CD4-positive, alpha-beta T cell treated with Interleukin-1 beta for 1 hour (primary cell): ENCODE measurements at places on chromosomes 3 and 15.

GRCh38 chr15:99526176-99526575, 39.6 kb upstream of the MEF2A start:
- no peak for DNase-seq

DNA sequence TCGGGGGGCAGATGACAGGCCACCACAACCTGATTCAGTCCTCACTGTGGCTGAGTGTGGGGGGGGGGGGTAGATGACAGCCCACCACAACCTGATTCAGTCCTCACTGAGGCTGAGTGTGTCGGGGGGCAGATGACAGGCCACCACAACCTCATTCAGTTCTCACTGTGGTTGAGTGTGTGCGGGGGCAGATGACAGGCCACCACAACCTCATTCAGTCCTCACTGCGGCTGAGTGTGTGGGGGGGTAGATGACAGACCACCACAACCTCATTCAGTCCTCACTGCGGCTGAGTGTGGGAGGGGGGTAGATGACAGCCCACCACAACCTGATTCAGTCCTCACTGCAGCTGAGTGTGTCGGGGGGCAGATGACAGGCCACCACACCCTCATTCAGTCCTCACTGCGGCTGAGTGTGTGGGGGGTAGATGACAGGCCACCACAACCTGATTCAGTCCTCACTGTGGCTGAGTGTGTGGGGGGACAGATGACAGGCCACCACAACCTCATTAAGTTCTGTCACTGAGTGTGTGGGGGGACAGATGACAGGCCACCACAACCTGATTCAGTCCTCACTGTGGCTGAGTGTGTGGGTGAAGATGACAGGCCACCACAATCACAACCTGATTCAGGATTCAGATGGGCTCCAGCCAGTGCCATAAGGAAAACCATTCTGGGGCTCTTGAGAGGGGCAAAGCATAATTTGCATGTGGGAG, 16.9 kb downstream of the ZNF717 start:
- no peak for DNase-seq

DNA sequence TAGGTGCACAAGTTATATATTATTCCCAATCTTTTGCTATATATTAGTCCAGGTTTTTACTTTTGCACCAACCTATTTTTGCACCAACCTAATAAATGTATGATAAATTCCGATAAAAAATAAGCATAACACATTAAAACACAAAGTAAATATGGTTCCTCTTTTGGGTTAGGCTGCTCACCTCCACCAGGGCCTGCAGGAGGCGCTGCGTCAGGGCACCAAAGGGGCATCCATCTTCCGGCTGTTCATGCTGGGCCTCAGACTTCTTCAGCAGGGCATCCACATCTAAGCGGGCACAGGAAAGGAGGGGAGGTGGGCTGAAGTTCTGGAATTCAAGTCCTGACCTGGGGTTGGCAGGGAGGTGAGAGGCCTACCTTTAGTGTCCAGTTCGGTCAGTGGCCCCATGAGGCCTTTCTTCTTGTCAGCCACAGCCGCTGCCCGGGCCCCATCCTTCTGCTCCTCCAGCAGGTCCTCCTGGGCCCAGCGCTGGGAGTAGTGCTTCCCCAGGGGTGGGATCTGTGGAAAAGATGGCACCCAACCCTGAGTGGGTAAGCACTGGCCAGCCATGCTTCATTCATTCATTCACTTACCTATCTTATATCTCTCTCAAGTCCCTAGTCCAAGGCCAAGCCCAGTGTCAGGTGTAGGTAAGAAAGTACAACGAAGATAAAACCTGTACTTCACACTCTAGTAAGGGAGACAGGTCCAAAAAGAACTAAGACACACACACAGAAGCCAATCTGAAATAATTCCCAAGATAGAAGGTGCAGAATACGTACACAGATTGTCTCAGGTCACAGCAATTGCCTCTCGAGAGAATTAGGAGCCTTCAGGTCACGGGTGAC, 5.2 kb downstream of the TADA3 start:
- DNase-seq, result no peak

GRCh38 chr3:188518835-188519452, 365.0 kb downstream of the LPP start:
- DNase-seq, result no peak

- DNase-seq, result no peak
Measured at GRCh38 chr3:125163739-125164601, 48.6 kb downstream of the SLC12A8 start.

GRCh38 chr15:76298986-76299385, 12.3 kb downstream of the ETFA start:
- DNase-seq, result no peak

DNA sequence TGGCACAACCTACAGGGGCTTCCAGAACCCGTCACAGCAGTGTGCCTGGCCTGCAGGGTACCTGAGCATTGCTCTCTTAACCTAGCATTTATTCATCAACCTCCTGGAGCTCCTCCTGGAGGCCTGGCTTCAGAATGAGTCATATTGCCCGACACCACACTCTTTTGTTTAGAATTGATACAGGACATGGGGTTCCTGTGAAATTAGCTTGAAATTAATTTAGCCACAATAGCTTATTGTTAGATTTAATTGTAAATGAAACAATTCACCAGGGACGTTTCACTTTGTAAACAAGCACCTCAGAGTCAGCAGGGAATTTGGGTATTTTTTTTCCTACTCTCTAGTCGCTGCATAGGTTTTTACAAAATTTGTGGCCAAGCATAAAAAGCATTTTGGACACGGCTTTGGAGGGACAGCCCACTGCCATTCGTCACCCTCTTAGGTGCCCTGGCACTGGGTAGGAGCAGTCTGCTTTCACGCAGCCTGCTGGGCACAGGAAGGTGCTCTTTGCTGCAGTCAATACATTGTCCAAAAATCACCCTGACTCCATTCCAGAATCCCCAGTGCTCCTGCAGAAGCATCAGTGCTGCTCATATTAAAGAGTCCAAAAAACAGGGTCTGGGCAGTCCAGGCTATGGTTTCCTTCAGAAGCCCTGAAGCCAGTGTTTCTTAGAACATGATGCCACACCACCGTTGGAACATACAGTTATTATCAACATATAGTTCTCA, 60.8 kb upstream of the MEF2A start:
- DNase-seq, result no peak

- DNase-seq, result no peak
Measured at GRCh38 chr3:30286007-30286669, 320.3 kb upstream of the TGFBR2 start.

GRCh38 chr15:51144021-51144532, 49.4 kb upstream of the TNFAIP8L3 start:
- no peak for DNase-seq

- DNase-seq, result no peak
Measured at GRCh38 chr3:187456250-187456649, 88.1 kb downstream of the RTP4 start.

DNA sequence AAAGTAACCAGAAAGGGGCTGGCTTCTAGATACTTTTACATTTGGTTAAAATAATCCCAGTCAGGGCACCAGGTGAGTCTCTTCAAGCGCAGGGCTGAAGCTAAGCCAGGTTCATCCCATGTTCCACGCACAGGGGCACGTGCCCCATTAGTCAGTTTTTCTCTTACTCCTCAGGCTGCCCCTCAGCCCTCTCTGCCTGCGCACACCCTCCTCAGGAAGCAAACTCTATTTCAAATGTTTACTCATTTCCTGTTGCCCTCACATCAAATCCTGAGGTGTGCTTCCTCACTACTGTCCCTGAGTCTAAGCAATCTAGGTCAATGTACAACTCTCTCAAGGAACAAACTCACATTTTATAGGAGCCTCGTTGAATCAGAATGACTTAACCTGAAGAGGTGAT, 48.5 kb downstream of the THBS1 start:
- peak; percentile 56 for DNase-seq

DNA sequence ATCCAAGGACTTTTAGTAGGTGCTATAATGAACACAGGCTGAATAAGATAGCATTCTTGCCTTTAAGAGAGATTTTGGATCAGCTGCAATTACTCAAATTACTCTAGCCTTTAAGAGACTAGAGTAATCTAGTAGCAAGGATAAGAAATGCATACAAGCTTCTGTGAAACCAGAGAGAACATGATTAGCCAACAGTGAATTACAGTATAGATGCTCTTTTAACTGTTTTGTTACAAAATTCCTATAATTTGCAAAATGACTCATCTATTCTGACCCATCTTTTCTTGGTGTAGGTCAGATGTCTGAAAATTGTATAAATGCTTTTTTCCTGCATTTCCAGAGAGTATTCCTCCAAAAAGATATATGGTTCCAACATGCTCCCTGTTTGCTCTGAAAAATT, 66.9 kb downstream of the CEP63 start:
- DNase-seq, result no peak

DNA sequence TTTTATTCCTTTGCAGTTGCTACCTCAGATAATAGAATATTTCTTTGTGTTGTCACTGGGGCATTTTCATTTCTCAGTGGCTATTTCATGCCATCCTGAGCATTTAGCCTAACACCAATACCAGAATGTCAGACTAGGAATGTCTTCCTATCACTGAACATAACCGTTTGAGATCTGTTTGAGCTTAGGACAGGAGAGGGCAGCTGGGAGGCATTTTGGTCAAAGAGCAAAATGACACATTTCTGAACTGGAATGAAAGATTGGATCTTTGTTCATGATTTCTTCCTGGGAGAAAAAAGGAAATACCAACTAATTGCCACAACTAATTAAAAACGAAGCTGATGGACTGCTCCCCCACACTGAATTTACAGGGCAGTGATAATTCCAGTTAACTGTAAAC, 921.3 kb upstream of the NR2F2 start:
- DNase-seq, result no peak

DNA sequence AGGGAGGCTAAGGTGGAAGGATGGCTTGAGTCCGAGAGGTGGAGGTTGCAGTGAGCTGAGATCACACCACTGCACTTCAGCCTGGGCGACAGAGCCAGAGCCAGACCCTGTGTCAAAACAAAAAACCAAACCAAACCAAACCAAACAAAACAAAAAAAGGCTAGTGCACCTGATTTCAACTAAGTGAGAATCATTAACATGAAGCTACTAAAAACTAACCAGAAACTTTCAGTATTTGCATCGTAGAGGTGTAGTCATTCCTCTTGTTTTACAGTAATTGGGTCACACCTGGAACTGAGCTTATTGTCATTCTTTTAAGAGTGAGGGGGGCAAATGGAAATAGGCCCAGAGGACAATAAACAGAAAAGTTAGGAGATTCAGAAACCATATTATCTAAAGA, 58.5 kb downstream of the ST6GAL1 start:
- DNase-seq, result no peak

GRCh38 chr15:58182460-58183163, 44.4 kb downstream of the AQP9 start:
- DNase-seq, result peak; percentile 7

DNA sequence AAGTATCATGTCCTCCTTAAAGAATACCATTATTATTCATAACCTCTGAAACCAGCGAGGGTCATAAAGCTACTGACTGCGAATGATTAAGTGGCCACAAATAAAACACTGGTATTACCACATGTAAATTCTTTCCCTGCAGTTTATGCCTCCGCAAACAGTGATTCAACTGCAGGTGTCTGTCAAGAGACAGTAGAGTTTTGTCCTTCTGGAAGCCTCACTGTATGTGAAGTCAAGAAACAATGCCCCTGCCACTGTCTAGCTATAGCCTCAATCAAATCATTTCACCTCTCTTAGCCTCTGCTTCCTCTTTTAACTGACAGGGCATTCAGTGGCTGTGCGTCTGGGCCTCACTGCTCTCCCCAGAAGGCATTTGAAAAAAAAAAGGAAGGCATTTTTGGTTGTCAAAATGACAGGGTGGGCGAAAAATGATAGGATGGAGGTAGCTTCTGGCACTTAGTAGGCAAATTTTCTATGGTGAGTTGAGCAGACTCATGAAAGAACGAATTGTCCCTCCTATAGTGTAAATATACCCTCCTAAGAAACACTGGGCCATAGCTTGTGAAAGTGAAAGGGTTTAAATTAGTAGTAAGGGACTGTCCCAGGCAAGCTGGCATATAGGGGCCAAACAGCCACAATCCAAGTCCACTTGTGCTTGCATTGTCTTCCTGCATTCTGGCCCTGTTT, 66.7 kb downstream of the FILIP1L start:
- peak; percentile 30 for DNase-seq

DNA sequence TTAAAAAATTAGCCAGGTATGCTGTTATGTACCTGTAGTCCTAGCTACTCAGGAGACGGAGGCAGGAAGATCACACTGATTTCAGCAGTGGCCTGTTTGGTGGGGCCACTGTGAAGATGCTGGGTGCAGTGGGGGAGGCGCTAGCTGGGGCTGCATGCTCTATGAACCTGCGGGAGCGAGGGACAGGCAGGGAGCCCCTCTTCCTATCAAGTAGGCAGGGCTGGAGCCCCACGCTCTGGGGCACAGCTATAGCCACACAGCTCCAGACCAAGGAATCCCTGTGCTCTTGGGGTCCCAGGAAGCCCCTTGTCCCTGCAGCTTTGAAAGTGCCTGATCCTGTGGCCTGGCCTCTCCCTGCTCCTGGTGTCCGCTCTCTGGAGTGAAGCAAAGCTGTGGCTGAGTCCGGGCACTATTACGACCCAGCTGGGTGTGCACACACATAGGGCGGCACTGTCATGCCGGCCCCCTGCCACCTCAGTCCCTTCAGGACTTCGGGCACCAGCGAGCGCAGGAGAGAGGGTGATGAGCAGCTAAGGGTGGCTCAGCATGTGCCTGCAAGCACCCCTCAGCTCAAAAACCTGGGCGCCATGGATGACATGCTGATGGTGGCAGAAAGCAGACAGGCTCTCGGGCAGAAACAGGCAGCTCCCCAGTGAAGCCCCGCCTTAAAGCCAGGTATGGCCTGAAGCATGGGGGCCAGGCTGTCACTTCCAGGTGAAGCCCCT, 262.6 kb downstream of the TBC1D5 start:
- DNase-seq, result no peak

GRCh38 chr15:53917109-53917508, 61.1 kb upstream of the UNC13C start:
- DNase-seq, result no peak

GRCh38 chr3:134598763-134599545, 51.9 kb downstream of the KY start:
- DNase-seq, result no peak

GRCh38 chr3:149150436-149150835, 21.0 kb downstream of the HPS3 start:
- DNase-seq, result no peak

GRCh38 chr3:180538493-180538892, 63.5 kb upstream of the TTC14 start:
- no peak for DNase-seq

GRCh38 chr3:40240921-40241320, 68.6 kb upstream of the EIF1B start:
- no peak for DNase-seq

DNA sequence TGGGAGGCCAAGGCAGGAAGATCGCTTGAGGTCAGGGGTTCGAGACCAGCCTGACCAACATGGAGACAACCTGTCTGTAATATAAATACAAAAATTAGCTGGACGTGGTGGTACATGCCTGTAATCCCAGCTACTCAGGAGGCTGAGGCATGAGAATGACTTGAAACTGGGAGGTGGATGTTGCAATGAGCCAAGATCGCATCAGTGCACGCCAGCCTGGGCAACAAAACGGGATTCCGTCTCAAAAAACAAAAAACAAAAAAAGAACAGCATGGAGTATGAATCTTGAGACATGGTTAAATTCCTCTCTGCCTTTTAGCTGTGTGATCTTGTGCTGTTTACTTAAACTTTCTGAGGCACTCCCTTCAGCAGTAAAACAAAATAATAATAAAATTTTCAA, 244.9 kb downstream of the FGF12 start:
- no peak for DNase-seq
